ENCODE measurements at places on chromosomes 5 and 9.

GRCh38 chr5:33195431-33196165 lies 245.2 kb upstream of the TARS1 start:
- DNase-seq, result no peak

- DNase-seq, result no peak
Observed at GRCh38 chr5:140927228-140927573, 1.1 kb downstream of the PCDHAC1 start.

GRCh38 chr5:37316027-37316426 lies 54.9 kb downstream of the NUP155 start:
- no peak for DNase-seq

DNA sequence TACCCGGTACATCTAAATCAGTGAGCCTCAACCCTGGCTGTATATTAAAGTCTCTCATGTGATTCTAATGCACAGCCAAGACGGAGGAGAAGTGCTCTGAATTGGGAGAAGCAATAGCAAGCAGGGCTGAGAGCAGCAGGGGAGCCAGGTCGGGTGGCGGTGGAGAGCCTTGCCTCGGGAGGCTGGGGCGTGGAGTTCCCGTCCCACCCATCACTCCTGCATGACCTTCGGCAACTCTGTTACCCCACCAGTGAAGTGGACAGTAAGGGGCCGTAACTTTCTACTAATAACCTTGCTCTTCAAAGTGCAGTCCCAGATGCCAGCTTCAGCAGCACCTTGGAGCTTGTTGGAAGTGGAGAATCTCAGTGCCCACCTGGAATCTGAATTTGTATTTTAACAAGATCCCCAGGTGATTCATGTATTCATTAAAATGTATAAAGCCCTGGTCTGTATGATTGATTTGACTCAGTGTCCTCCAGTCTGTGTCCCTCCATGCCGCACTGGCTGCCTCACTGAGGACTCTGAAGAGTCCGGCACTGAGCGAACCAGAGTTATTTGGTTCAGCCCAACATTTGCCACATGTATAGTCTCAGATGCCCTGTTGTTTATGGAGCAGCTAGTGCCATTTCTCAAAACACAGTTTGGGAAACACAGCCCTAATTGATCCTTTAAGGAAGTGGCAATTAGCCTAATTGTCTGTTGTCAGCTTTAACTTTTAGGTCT lies 6.5 kb downstream of the ERGIC1 start:
- no peak for DNase-seq

DNA sequence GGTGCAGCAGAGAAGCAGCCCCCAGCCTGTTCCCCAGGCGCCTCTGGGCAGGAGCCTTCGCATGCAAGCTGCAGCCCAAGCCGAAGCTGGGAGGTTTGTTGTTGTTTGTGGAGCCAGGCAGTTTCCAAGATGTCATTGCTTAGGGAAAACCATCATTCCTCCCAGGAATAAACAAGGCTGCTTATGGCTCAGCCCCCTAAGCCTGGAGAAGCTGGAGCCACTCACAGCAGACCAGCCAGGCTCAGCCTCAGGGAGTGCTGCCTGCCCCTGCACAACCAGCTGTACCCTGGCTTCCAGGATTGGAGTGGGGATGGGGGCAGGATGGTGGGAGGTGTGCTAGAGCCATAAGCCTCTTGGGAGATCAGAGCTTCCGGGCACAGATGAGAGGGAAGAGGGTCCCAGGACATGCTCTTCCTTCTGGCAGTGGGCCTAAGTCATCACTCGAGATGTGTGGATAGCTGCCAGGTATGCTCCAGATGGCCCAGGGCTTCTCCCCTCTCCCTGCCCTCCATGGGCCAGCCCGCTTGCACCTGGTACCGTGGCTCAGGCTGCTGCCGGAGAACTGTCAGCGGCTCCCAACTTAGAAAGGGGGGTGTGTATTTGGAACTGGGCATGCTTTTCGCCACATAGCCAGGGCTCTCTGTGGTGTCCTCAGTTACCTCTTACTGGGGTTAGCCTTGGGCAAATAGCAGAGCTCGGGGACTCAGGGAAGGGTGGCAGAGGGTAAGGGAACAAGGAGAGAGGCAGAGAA lies 105.2 kb downstream of the RGS3 start:
- no peak for DNase-seq

- DNase-seq, result no peak
Observed at GRCh38 chr9:96085491-96086143, 210.1 kb downstream of the ERCC6L2 start.

DNA sequence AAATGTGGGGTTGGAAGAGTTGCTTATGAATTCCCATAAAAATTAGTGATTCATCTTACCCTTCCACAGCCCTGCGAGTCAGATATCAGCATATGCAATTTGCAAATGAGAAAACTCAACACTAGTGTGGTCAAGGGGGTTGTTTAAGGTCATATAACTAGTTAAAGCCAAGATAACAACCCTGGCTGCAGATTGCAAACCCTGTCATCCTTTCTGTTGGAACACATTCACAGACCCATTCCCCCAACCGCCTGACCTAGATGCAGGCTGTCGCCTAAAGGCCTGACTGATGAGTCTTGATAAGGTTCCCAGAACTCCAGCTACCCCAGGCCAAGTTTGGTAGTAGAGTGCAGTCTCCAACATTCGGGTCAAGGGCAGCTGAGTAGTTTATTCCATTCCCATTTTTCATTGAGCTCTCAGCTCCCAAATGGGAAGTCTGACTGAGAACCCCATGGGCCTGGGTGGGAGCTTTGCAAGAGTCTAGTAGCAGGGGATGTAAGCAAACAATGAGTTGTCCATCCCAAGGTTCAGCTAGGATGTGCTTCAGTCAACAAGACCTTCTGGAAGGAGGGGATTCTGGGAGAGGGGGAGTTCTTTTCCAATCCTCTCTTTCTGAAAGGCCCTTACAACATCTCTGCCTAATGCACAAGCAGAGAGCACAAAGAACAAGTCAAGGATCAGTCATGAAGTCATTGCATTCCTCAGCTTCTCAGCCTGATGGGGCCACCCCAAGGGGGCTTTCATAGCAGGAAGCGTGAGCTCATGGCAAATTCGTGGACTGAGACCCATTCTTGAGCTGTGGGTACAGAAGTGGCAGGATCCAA lies 40.3 kb downstream of the ADAM19 start:
- DNase-seq, result no peak

GRCh38 chr9:138115506-138115905 lies 237.9 kb downstream of the CACNA1B start:
- no peak for DNase-seq

DNA sequence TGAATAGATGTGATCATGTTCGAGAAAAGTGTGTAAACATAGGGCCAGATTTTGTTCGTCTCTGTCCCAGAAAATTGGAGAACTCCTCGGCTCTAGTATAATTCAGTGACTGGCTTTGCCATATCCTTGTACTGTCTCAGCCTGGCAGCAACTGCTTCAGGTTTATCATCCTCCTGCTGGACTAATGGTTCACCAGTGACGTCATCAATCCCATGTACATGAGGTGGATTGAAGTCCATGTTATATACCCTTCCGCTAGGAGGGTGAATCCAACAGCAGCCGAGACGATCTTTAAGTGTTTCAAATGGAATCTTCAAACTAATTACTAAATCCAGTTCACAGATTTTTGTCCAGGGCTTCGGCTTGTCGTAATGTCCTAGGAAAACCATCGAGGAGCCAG lies 17.1 kb upstream of the PLPP1 start:
- no peak for DNase-seq

GRCh38 chr5:1272201-1272600 lies 22.7 kb downstream of the TERT start:
- DNase-seq, result no peak

GRCh38 chr5:124661317-124662141 lies 84.9 kb downstream of the ZNF608 start:
- peak; percentile 32 for DNase-seq

- peak; percentile 25 for DNase-seq
Observed at GRCh38 chr9:70534471-70534870, 120.0 kb upstream of the KLF9 start.

DNA sequence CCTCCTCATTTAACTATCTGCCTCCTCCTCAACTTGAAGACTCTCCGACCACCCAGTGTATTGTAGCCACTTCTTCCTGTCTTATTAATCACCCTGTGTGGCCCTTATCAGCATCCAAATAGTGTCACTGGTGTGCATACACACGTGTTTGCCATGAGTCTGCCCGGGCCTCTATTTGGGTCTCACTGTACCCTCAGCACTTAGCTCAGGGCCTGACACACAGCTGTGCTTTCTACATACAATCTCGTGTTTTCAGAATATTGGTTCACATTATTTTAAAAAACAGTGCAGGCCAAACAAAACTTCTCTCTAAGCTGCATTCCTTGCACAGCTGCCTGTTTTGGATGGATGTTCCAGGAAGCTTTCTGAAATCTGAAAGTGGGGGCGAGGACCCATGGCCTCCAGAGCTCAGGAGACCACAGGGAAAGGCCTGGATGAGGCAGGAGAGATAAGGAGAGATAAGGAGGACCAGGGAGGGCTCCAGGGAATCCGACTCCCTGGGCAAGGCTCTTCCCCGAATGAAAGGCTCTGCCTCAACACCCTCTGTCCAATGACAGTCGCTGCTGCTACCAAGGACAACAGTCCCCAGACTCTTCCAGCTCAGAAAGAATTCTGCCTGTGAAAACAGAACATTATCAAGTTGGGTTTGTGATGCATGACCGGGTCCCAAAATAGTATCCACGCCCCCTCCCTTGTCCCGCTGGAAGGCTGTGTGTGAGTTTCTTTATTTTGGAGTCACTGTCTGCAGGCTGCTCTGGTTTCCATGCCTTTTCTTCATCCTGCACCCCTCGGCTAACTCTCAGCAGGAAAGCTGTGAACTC lies 255.6 kb downstream of the NSG2 start:
- DNase-seq, result no peak

- DNase-seq, result no peak
Observed at GRCh38 chr5:955886-956761, 52.5 kb upstream of the NKD2 start.

GRCh38 chr9:37284636-37285035 lies 137.9 kb upstream of the GRHPR start:
- peak; percentile 17 for DNase-seq
